Stimulated activated naive CD8-positive, alpha-beta T cell treated with anti-CD3 and anti-CD28 coated beads, Interleukin-15, amount 100 ng/mL, for 72 hours (primary cell): ENCODE measurements at places on chromosomes 11 and 22.

DNA sequence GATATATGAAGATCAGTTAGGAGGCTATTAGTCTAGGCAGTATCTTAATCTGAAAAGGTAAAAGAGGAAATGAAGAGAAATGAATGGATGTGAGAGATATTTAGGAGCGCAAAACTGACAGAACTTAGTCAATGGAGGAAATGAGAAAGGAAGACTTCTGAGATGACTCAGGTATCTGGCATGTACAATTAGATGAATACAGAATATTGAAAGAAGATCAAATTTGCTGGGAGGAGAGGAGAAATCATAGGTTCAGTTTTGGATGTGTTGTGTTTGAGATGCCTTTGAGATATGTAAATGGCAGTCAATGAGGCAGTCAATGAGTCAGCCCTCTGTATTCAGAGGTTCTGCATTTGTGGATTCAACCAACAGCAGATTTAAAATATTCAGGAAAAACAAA, 42.9 kb upstream of the GAB2 start:
- DNase-seq: no peak

DNA sequence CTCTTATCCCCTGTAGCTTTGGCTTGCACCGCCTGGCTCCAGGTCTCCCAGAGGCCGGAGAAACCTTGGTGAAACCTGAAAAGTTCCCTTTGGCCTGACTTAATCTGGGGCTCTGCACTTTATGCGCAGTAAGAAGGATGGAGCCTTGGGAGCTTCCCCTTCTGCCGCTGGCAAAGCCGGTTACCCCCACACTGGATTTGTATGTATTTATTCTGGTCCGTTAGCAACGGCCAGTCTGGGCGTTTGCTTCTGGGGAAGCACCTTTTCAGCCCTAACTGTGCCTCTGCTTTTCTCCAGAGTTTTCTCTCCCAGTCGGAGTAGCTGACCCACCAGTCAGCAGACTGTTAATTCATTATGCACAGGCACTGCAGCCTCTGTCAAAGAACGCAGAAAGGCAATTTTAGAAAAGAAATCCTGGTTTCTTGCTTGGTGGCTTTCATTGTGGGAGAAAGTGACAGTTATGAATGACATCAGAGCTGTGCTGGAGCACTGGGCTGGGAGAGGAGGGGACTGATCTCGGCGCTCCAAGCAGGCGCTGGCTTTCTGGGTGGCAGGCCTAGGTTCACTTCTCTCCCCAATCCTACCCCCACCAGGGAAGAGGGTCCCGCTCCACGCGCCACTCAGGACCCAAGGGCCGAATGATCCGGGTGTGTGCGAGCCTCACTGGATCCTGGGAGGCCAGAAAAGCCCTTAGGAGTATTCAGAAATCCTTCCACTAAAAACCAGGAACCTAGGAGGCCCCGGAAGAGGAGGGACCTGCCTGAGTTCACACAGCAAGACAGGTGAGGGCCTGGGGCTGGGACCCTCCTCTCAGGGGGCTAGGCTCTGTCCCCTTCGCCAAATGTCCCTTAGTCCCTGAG, 70.2 kb downstream of the RTL6 start:
- DNase-seq: no peak

- DNase-seq: no peak
These were observed 8.8 kb upstream of the PPIL2 start for GRCh38 chr22:21657020-21657359.

- DNase-seq: no peak
These were observed 333.0 kb upstream of the NARS2 start for GRCh38 chr11:78907636-78908035.

DNA sequence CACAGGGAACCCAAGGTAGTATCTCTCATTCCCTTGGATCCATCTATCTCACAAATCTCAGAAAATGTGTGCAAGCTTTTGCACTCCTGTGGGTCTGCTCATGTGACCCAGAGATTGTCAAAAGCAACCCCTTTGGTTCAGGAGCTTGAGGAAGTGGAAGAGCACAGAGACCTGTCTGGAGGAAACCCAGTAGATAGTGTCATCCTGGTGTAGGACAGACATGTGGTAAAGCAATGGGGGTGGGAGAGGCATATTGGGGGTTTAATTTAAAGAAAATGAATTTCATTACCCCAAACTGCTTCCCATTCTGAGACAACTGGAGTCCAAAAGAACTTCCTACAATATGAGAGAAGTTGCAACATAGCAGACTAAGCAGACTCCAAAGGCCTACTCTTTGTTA, 5.8 kb upstream of the MS4A14 start:
- DNase-seq: no peak
